Stimulated activated CD4-positive, alpha-beta T cell treated with anti-CD3 and anti-CD28 coated beads, Interleukin-1b, Interleukin-23, amount 100 ng/mL, for 48 hours (primary cell): ENCODE measurements at places on chromosomes 6 and 20.

GRCh38 chr6:26183581-26184366, 96.5 kb downstream of the HFE start:
- DNase-seq, result peak; percentile 75

- no peak for DNase-seq
Observed at GRCh38 chr6:74518035-74518434, 687.8 kb downstream of the COL12A1 start.

GRCh38 chr6:11120271-11121005, 8.9 kb upstream of the ERVFRD-1 start:
- no peak for DNase-seq

DNA sequence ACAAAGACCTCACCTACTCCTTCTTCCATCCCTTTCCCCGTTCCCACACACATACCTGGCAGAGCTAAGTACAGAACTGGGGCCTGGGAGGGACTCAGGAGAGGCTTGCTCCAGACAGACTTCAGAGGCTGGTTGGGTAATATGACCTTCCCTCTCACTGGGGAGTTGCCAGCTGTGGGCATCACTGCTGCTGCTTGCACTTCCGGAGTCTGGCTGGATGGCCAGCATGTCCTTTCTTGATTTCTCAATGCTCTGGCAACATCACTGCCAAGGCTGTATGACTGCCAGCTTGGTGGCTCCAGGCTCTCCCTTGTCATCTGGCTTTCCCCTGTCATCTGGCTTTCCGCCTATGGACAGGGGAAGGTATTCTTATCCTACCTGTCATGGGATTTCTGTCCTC, 47.8 kb downstream of the CDH22 start:
- DNase-seq, result no peak

DNA sequence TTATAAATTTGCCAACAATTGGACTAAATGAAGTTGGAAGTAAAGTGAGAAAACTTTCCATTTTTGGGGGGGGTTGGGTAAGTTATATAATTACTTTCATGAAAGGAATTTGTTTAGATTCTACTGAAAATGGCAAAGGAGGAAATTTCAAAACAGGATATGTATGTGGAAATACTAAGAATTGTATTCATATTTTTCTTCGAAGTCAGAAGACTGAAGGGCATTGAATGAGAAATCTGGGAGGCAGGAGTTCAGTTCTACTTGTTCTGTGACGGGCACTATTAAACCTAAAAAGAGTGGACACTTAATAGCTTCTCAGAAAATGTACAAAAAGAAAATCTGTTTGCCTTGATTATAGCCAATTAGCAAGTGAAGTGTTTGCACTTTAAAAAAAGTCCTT, 114.7 kb downstream of the PRIM2 start:
- no peak for DNase-seq

GRCh38 chr20:44961011-44961869, 1.0 kb upstream of the TOMM34 start:
- no peak for DNase-seq

GRCh38 chr6:26270903-26271667, 93.9 kb upstream of the BTN3A2 start:
- peak; percentile 77 for DNase-seq

GRCh38 chr6:7468382-7469081, 72.9 kb upstream of the DSP start:
- DNase-seq, result peak; percentile 7

DNA sequence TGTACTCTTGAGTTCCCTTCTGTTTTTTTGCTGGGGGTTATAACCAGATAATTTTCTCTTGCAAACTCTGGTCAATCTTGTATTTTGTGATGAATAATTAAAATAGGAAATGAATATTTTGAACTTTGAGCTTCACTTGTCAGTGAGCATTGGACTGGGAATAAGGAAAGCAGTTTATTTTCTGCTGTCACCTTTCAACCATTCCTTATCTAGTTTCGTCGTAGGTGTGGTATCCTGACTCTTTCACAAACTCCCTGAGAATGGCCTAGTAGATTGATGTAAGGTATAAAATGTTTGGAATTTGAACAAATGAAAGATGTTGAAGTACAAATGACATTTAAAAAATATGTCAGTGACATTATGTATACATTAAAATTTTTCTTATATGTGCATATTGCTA, 98.0 kb downstream of the ZFAND3 start:
- no peak for DNase-seq

- DNase-seq, result no peak
Observed at GRCh38 chr20:9279918-9280401, 211.1 kb downstream of the PLCB4 start.
